ENCODE measurements at places on chromosomes 1 and 21. TPM values are rescaled to one million over a fixed set of nuclear protein-coding genes. Genes with fewer than 3 reads are reported as not detected.

Gene MROH9
- not detected for total RNA-seq

GRCh38 chr1:232962761-232963745, 12.6 kb downstream of the NTPCR start:
- H3K27ac ChIP-seq, result no peak overlapping the region
- DNase-seq, result no peak
- H3K4me1 ChIP-seq, result peaks cover 24% of the 10 kb centered on the region
- no peak overlapping the region for H3K4me3 ChIP-seq
- H3K27me3 ChIP-seq, result no peaks in the 10 kb centered on the region
- peaks cover 33% of the 10 kb centered on the region for H3K36me3 ChIP-seq

GRCh38 chr1:245649666-245650065, 494.9 kb downstream of the KIF26B start:
- H3K36me3 ChIP-seq, result no peaks in the 10 kb centered on the region
- peaks cover 5% of the 10 kb centered on the region for H3K27me3 ChIP-seq
- no peaks in the 10 kb centered on the region for H3K4me1 ChIP-seq
- no peak for DNase-seq
- H3K27ac ChIP-seq, result no peak overlapping the region

DNA sequence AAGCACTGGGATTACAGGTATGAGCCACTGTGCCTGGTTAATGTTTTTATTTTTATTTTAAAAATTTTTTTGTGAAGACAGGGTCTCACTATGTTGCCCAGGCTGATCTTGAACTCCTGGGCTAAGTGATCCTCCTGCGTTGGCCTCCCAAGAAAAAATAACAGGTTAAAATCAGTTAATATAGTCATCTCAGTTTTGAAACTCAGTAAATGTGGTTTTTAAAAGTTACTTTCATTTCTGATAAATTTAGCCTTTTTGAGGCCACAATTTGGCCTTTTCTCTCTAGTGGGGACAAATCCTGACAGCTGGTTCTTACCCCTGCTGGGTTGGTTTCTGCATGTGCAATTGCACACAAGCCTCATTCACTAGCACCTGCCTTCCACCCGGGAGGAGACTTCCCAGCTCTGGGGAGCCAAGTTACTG, 13.3 kb downstream of the PMF1 start:
- peak; percentile 51 for DNase-seq
- no peak overlapping the region for H3K4me3 ChIP-seq
- peaks cover 55% of the 10 kb centered on the region for H3K4me1 ChIP-seq
- H3K36me3 ChIP-seq, result peaks cover 52% of the 10 kb centered on the region

- H3K4me1 ChIP-seq, result peaks cover 44% of the 10 kb centered on the region
- no peaks in the 10 kb centered on the region for H3K27me3 ChIP-seq
- peak overlapping the region; percentile 84 for H3K27ac ChIP-seq
- no peak overlapping the region for H3K4me3 ChIP-seq
Observed at GRCh38 chr1:193069748-193070385, 10.5 kb downstream of the RO60 start.

Data from activated CD8-positive, alpha-beta T cell treated with anti-CD3 and anti-CD28 coated beads for 36 hours (primary cell).